ENCODE measurements at places on chromosomes 3 and 15. TPM values are rescaled to one million over a fixed set of nuclear protein-coding genes. Genes with fewer than 3 reads are reported as not detected.

Gene EXOSC7
- total RNA-seq = 32.5 TPM

Gene PXYLP1
- 1.5 TPM for total RNA-seq

Gene ROPN1
- not detected for total RNA-seq

Gene GOLGA8J
- 0.20 TPM for total RNA-seq

Gene CYP8B1
- total RNA-seq = not detected

Data from esophagus mucosa (tissue), 1 donor.